ENCODE measurements at places on chromosomes 1 and 21.

- no peak for DNase-seq
These were observed 11.5 kb upstream of the DHRS3 start for GRCh38 chr1:12629511-12629956.

DNA sequence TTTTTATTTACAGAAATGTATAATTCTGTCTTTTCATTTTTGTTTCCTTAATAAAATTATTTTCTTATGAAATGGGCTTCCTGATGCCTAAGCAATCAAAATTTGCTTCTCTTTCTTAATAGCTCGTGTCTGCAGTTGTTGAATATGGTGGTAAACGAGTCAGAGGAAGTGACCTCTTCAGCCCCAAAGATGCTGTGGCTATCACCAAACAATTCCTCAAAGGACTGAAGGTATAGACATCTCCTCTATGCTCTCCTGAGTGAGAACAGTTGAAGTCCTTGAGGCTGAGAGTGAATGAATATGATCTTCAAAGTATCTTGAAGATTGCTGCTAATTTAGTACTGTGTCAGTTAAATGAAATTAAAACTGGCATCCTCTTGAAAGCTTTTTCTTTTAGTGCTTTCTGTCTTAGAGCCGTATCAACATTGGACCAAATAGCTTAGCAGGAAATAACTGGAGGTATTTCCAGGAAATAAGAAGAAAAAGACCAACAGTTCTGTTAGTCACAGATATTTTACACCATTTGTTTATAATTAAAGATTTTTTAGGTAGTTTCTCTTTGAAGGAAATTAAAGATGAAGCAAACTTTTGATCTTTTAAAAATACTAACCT, 24.7 kb downstream of the VPS45 start:
- DNase-seq, result no peak

DNA sequence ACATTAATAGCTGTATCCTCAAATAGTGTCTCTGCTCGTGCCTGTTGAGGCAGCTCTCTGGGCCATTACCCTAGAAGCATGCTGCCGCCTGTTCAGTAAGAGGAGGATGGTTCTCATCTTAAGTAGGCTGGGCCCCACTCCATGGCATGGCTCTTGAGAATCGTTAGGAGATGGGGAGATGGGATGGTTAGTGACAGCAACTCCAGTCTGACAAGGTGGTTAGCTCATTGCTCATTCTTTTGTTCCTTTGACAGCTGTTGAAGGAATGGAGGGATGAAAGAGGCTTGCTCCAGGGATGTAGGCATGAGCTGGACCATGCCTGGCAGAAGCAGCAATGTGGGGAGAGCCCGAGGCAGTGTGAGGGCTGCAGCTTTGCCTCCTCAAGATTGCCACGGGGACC, 68.2 kb downstream of the MAP10 start:
- DNase-seq, result no peak

- no peak for DNase-seq
These were observed 102.6 kb downstream of the APP start for GRCh38 chr21:26067836-26068594.

DNA sequence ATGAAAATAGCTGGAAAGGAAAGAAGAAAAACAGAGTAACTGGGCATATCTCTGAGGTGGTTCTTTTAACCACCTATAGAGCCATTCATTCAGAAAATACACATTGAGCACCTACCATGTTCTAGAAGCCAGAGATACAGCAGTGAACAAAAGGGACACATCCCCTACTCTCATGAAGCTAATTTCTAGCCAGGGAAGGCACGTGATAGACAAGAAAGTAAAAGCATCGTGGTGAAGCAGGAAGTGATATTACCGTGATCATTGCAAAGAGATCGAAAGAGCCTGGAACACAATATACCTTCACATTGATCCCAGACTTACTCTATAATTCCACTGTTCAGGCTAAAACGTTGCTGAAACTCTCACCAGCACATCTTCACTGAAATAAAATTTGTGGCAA, 76.0 kb downstream of the TIAM1 start:
- no peak for DNase-seq

GRCh38 chr21:42921927-42922326, 3.5 kb downstream of the ERVH48-1 start:
- no peak for DNase-seq

- DNase-seq, result no peak
These were observed 84.4 kb downstream of the ADARB1 start for GRCh38 chr21:45158491-45159423.

DNA sequence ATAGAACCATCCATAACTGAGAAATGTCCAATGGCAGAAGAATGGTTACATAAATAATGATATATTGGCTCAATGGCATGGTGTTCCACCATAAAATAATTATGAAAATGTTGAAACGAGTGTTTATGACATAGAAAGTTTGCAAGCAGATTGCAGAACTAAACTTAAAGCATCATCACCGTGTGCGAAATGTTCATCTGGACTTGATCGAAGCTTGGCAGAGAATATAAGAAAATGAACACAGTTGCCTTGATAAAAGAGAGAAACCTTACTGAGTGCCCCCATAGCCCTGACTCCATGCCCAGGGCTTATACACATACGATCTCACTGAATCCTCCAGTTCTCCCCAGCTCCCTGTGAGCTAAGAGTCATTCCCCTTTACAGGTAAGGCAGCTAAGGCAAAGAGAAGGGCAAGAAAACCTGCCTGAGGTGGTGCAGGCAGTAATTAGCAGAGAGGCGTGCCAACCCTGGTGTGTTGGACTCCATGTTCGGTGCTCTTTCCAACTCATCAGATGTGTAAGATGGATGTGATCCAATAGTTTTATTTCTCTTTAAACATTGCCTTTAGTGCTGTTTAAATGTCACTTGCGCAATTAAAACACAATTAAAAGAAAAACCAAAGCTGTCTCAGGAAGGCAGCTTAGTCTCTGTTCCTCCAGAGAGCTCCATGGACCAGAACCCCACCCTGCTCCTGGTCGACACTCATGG, 21.8 kb upstream of the SPOCD1 start:
- no peak for DNase-seq

DNA sequence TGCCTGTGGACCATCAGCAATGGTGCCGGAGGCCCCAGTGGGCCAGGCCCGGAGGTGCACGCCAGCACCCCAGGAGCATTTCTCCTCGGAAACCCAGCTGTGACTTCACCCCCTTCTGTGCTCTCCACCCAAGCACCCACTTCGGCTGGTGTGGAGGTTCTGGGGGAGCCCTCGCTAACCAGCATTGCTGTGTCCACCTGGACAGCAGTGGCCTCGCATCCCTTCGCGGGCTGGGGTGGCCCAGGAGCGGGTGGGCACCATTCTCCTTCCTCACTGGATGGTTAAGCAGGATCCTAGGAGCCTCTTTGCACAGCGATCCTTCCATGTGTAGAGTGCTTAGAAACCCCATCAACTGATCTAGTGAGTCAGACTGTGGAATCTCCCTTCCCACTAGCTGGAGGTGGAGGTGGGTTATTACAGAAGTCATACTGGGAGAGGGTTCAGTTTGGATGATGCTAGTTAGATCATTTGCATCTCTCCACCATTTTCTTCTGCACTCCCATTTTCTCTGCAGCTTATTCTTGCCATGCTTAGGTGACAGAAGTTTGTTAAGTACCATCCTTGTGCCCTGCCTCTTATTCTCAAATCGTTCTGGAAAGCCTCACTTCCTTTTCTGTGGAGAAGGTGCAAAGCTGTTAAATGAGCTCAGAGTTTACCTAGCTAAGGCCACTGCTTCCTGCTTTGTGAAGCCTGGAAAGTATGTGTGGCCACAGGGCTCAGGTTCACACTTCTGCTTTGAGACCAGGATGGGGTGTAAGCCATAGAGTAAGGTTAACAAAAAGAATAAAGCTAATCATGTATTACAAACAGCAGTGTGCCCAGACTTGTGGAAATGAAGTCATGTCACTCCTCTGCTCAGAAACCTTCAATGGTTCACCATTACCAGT, 32.3 kb downstream of the TBX19 start:
- no peak for DNase-seq

GRCh38 chr21:16022116-16022515, 292.3 kb downstream of the USP25 start:
- DNase-seq, result no peak

GRCh38 chr1:147579532-147579931, 38.2 kb downstream of the BCL9 start:
- DNase-seq, result no peak

- no peak for DNase-seq
These were observed 230.2 kb downstream of the PAPPA2 start for GRCh38 chr1:176692988-176693696.

- DNase-seq, result no peak
These were observed 5.0 kb downstream of the ADARB1 start for GRCh38 chr21:45079351-45079750.

DNA sequence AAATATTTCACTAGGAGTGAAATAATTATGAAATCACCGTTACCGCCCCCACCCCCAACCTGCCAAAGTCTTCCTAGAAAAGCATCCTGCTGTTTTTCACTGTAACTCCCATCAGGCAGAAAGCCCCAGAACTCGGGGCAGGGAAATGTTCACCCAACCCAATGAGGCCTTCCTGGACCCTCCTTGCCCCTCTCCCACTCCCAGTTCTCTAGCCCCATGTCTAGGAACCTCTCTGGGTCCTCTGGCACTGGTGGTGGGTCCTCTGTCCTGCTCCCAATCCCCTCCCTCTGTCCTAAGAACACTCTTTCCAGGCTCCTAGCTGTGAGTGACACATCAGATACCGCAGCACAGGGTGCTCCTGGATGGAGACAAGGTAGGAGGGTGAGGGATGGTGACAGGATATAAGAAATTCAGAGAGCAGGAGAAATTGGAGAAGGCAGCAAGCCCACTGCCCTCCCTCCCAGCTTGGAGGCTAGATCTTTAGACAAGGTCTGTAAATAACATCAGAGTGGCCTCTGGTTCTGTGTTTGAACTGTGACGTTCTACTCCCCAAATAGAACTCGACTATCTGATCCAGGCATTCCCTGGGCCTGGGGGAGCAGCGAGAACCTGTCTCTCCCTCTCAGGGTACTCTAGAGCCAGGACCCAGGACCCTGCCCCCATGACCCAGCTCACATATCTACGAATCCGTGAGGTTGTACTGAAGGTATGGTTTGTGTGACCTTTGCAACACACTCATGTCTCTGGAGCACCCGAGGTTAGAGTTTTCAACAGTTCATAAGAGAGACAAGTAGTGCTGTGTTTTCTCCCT, 23.3 kb upstream of the BTG2 start:
- no peak for DNase-seq

- DNase-seq, result no peak
These were observed 36.4 kb downstream of the RXRG start for GRCh38 chr1:165408518-165408917.

GRCh38 chr1:231694465-231695077, 68.0 kb downstream of the DISC1 start:
- no peak for DNase-seq

DNA sequence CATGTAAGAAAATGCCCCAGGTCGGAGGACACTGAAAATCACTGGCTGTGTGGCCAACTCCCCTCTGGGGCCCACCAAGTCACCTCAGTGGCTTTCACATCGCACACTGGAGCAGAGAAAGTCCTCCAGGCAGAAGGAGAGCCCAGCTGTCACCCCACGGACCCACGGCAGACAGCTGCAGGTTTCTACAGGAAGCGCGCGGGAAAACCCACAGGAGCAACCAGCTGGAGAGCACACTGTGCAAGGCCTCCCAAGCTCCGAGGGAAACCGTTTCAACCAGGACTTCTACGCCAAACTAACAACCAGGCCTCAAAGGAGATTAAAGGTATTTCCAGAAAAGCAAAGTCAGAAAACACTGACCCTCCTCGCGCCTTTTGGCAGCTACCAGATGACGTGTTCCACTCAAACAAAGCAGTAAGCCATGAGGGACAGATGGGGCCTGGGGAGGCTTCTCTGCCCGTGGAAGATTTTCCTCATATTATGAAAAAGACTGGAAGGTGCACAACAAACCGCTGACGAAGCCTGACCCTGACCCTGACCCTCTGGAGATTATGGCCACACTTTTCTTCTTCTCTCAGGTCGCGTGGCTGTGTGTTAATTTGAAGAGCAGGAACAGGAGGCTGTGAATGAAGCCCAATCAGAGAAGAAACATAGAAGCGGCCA, 21.0 kb downstream of the WDR4 start:
- DNase-seq, result no peak

DNA sequence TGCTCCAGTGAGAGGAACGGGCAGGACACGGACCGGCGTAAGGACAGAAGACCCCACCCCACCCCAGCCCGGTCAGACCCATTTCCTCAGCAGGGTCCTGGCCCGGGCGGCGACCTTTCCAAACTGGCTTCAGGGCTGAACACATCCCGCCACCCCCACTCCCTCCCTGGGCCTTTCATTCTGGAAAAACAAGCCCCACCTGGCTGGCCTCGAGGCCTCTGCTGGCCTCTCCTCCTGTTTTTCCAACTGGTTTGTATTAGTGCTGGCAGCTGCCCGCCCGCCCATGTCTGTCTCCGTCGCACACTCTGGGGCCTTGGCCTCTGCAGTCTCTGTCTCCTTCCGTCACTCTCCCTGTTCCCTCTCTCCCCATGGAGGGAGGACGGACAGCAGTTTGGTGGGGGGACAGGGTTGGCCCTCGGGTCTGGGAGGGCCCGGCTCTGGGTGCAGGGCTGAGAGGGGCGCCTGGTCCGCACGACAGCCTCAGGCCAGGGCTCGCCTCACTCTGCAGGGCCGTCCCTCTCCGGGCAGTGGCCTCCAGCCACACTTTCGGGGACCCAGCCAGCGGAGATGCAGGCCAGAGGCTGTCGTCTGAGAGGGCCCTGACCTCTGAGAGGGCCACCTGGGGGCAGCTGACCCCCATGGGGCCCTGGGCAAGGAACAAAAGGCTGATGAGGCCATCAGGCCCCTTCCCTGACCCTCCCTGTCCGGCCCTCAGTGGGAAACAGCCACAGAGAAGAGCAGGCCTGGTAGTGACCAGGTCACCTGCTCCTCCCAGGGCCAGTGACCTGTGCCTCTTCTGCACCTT, 1.5 kb upstream of the MXRA8 start:
- no peak for DNase-seq

DNA sequence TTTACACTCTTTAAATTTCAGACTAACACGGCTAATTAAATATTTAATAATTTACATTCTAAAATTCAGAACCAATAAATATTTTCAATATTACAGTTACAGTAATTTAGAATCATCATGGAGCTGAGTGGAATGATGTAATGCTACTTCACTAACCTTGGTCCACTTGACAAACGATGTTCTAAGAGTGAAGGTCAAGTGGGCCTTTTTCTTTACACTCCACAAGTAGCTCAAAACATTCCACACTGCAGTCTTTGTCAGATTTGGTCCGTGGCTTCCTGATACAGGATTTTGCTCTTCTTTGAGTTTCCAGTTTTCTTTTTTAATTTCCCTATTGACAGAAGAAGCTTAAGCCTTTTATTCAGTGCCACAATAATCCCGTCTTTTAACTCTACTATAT, 164.6 kb upstream of the NRIP1 start:
- DNase-seq, result no peak

DNA sequence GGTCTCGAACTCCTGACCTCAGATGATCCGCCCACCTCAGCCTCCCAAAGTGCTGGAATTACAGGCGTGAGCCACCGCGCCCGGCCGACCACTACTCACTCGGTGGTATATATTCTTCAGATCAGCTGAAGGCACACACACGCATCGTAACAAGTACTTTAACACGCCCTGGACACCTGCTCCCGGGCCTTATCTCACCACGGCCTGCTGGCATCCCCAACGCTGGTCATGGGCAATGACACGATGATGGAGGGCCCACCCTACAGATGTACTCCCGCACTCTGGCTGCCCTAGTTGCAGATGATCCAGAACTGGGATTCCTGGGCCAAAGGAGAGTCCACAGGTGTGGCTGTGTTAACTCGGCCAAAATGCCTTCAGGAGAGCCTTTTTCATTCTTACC, 11.6 kb downstream of the UBE2J2 start:
- DNase-seq, result no peak

- DNase-seq, result no peak
These were observed 28.5 kb upstream of the KCNA2 start for GRCh38 chr1:110634455-110635311.
